Activated T-helper 17 cell treated with anti-CD3 and anti-CD28 coated beads, Interleukin-2, amount 50 U/mL, for 72 hours (primary cell): ENCODE measurements at places on chromosomes 6 and 20. TPM values are rescaled to one million over a fixed set of nuclear protein-coding genes. Genes with fewer than 3 reads are reported as not detected.
A peak's percentile ranks its signal among the peaks of the same experiment; 100 is the strongest.

GRCh38 chr20:56458206-56458821, 10.1 kb upstream of the RTF2 start:
- no peak for ATAC-seq

- ATAC-seq, result peak; percentile 80
These were observed 125.3 kb upstream of the EXOC2 start for GRCh38 chr6:818196-818595.

CLDN20 gene
- not detected for total RNA-seq

DNA sequence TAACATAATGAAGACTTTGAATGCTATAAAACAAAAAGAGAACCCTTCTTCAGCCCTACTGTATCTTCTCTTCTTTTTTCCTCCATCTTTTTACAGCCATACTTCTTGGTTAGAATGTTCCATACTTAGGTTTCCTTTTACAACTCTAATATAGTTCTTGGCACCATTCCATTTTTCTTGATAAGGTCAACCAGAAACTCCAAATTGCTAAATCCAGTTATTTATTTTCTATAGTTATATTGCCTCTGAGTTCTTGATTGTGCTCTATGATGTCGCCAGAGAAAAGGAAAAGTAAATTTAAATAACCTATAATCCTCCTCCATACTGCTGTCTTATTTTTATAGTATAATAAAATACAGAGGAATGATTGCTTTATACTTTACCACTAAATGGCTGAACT, 26.7 kb upstream of the COL10A1 start:
- ATAC-seq, result no peak

- ATAC-seq, result no peak
These were observed 26.0 kb downstream of the PTPRK start for GRCh38 chr6:128494440-128494839.

- ATAC-seq, result no peak
These were observed 84.7 kb downstream of the HAO1 start for GRCh38 chr20:7855545-7855944.

DNA sequence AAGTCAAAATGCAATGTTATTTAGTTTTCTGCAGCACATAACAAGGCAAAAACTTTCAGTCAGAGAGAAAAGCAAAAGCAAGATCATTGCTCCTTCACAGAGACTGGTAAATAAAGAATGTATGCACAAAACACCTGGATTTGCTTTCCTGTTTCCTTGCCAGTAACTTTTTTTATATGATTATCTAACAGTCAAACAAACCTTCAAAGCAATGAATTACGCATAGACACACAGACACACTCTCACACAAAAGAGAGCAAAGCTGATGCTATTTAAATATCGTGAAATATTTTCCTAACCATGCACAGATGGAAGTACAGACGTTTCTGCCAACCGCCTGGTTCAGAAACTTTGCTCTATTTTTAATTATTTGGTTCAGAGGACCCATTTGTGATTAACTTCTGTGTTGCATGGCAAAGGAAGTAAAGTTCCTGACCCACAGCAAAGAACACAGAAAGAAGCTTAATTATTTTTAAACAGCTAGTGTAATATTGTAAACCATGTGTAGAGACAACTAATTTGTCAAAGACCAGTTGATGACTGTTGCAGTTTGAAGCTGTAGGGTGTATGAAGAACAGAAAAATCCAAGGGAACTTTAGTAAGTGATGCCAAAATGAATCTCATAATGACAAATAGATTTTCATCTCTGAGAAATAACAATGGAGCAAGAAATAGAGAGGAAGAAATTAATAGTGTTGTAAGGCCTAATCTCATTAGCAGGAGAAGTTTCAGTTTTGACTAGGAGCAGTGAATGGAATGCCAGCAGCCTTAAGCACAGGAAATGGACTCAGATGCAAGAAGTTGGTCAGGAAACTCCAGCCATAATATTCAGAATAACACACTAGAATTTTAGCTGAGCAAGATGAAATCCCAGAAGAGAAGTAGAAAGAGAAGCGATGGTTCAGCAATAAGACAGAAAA, 24.1 kb downstream of the ATXN1 start:
- no peak for ATAC-seq

- peak; percentile 45 for ATAC-seq
These were observed 30.8 kb downstream of the AGPAT4 start for GRCh38 chr6:161242779-161243693.

NMBR gene
- total RNA-seq, result not detected

DNA sequence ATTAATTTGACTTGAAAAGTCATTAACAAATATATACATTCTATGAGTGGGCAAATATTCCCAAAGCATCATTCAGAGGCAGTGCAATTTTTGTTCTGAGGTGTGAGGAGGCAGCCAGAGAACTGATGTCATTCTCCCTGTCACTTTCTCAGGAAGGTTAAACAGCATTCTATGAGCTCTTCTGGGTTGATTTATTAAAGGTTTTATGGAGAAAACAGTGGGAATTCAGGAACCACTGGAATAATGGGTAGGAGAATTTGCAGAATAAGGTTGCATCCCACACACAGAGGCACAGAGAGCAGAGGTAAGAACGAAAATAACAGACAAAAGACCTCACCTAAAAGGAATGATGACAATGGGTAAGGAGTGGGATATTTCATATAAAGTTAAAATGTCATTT, 860.6 kb downstream of the TFAP2A start:
- ATAC-seq, result no peak

- no peak for ATAC-seq
These were observed 80.2 kb upstream of the SLC2A12 start for GRCh38 chr6:134132494-134133141.

GRCh38 chr6:81735756-81736380, 16.6 kb downstream of the TENT5A start:
- ATAC-seq, result no peak

TBXT gene
- not detected for total RNA-seq

FAM135A gene
- total RNA-seq, result 8.5 TPM

DNA sequence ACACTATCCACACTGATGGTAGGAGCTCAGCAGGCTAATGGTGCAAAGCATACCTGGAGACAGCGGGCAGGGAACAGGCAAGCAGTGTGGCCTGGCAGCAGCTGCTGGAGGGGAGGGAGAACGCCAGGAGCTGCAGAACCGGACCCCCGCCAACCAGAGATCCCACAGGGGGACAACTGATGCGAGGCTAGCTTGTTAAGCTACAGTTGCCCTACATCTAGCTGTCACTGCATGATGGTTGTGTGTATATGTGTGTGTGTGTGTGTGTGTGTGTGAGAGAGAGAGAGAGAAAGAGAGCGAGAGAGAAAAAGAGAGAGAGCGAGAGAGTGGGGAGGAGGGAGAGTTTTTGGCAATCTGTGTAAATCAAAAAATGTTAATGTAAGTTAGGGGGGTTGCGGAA, 69.7 kb upstream of the NHSL1 start:
- ATAC-seq, result no peak
